ENCODE measurements at places on chromosomes 7 and 10. TPM values are rescaled to one million over a fixed set of nuclear protein-coding genes. Genes with fewer than 3 reads are reported as not detected.

The SLC13A1 gene
- total RNA-seq: not detected

GRCh38 chr7:127393368-127394058 lies 1.0 kb upstream of the ZNF800 start:
- H3K4me3 ChIP-seq: peak overlapping the region; percentile 94
- no peak for DNase-seq
- peak overlapping the region; percentile 92 for H3K27ac ChIP-seq
- peaks cover 3% of the 10 kb centered on the region for H3K27me3 ChIP-seq
- peaks cover 41% of the 10 kb centered on the region for H3K36me3 ChIP-seq
- peaks cover 29% of the 10 kb centered on the region for H3K4me1 ChIP-seq

GRCh38 chr10:4767033-4767814 lies 58.8 kb upstream of the AKR1E2 start:
- peak overlapping the region; percentile 89 for H3K27ac ChIP-seq
- peak; percentile 30 for DNase-seq
- no peak overlapping the region for H3K4me3 ChIP-seq
- H3K27me3 ChIP-seq: no peaks in the 10 kb centered on the region
- H3K36me3 ChIP-seq: peaks cover 42% of the 10 kb centered on the region

DNA sequence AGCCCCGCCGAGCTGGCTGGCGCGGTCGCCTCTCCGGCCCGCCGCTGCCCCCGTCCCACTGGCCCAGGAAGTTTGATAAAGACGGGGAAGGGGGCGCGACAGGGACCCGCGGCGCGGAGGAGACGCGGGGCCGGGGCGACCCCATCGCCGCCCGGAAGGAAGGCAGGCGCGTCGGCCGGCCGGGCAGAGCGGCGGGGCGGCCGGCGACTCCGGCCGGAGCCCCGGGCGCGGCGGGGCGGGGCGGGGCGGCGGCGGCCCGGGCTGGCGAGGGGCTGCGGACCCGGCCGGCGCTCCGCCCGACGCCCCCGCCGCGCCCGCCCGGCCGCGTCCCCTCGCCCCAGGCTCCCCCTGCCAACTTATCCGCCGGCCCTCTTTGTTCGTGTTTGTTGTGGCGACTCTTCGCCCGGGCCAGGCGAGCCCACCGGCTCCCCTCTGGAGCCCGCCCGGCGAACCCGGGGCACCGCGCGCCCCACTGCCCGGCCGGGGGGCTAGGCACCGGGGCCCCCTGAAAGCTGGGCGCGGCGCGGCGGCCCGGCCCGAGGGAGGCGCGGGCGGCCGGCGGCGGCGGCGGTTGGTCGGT lies 571 bp downstream of the KDM7A start:
- peaks cover 15% of the 10 kb centered on the region for H3K4me1 ChIP-seq
- no peak overlapping the region for H3K27ac ChIP-seq
- peaks cover 28% of the 10 kb centered on the region for H3K36me3 ChIP-seq
- H3K27me3 ChIP-seq: peaks cover 30% of the 10 kb centered on the region
- DNase-seq: no peak
- H3K4me3 ChIP-seq: peak overlapping the region; percentile 75

GRCh38 chr10:110641256-110641655 lies 2.9 kb upstream of the RBM20 start:
- peaks cover 22% of the 10 kb centered on the region for H3K27me3 ChIP-seq
- no peak overlapping the region for H3K4me3 ChIP-seq
- DNase-seq: peak; percentile 11
- no peaks in the 10 kb centered on the region for H3K36me3 ChIP-seq

GRCh38 chr10:24777196-24777595 lies 53.5 kb upstream of the ARHGAP21 start:
- no peak overlapping the region for H3K4me3 ChIP-seq
- DNase-seq: no peak
- no peaks in the 10 kb centered on the region for H3K36me3 ChIP-seq
- H3K27ac ChIP-seq: no peak overlapping the region
- H3K4me1 ChIP-seq: no peaks in the 10 kb centered on the region
- H3K27me3 ChIP-seq: no peaks in the 10 kb centered on the region

DNA sequence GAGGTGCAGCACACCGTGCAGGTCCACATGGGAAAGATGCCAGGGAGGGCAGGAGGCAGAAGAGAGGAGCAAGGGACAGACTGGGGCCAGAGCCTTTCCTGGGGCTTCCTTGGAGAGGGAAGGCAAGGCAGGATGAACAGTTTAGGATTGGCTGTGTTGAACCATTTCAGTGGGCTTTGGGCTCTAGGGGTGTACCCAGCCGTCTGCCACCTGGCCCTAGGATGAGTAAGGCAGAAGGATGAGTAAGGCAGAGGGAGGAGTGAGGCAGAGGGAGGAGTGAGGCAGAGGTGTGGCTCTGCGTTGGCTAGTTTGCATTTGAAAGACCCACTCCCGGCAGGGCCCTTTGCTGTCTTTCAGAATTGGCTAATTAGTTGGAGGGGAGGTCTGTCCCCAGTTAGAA lies 31.5 kb upstream of the PRF1 start:
- no peak for DNase-seq
- H3K4me1 ChIP-seq: peaks cover 14% of the 10 kb centered on the region
- H3K27me3 ChIP-seq: peaks cover 18% of the 10 kb centered on the region

All from Calu3 (cell line).